Stimulated activated CD8-positive, alpha-beta memory T cell treated with anti-CD3 and anti-CD28 coated beads, Interleukin-4, amount 100 ng/mL, for 4 hours (primary cell): ENCODE measurements at places on chromosomes 11 and 22.

DNA sequence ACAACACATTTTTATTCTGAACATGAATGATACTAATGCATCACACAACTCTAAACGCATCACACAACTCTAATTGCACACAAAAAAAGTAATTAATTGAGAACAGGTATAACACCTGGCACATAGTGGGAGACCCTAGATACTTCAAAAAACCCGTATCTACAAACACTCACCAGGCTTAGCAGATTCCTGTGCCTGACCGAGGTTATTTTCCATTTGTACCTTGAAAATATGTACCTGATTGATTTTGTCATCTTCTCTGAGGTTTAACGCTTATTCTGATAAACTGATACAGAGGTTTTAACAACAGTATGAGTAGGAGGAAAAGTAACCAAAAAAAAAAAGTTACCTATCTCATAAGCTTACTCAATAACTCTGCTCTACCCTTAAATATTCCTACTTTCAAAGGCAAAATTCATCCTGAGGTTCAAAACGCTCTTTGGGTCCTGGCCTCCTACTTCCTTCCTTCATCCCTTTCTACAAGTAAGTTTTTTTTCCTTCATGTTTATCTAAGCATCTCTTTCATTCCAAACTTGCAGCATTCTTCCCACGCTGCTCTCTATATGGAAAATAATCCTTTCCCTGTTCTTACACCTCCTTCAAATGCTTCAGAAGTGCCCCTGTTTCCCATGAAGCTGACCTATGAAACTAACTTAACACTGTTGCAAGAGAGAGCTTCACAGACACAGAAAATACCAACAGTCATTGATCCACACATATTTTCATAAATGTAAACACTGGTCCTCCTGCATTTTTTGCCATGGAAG lies 73.3 kb downstream of the ETS1 start:
- DNase-seq = no peak

DNA sequence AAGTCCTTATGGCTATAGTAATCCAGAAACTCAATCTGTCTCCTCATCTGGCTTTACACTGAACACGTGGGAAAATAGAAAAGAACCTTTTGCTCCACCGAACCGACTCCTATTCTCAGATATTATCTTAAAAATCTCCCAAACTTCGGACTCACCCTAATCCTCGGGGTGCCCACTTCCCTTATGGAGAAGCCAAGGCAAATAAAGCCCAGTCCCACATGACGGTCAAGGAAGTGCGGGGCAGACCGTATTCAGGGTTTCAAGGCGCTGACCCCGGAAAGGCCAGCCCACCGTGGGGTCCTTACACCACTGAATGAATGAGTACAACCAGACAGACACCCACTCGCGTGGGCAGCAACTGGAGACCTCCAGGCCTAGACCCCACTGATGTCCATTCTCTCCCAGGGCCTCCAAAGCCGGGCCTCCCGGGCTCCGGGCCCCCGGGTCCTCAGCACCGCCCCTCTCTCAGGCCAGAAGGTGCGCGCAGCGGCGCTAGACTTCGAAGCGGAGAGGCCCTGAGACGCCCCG lies 489 bp downstream of the NUP98 start:
- no peak for DNase-seq

- no peak for DNase-seq
Observed at GRCh38 chr11:33055375-33055774, 16.0 kb downstream of the TCP11L1 start.

DNA sequence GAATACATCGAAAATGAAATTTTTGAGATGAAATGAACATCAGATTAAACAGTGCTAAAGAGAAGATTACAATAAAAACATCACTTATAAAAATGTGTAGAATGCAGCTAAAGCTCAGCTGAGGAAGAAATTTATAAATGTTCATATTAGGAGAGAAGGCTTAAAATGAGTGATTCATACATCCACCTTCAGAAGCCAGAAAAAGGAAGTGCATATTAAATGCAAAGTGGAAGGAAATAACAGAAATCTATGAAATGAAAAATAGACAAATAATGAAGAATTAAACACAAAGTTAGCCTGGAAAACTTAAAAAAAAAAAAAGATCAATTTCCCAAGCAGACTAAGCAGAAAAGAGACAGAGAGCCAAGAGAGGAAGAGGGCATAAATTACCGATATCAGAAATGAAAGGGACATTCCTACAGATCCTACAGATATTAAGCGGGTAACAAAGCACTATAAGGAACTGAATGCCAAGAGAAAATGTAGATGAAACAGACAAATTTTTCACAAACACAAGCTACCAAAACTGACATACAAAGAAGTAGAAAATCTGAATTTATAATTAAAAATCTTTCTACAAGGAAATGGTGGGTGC lies 7.2 kb upstream of the MOB2 start:
- no peak for DNase-seq

DNA sequence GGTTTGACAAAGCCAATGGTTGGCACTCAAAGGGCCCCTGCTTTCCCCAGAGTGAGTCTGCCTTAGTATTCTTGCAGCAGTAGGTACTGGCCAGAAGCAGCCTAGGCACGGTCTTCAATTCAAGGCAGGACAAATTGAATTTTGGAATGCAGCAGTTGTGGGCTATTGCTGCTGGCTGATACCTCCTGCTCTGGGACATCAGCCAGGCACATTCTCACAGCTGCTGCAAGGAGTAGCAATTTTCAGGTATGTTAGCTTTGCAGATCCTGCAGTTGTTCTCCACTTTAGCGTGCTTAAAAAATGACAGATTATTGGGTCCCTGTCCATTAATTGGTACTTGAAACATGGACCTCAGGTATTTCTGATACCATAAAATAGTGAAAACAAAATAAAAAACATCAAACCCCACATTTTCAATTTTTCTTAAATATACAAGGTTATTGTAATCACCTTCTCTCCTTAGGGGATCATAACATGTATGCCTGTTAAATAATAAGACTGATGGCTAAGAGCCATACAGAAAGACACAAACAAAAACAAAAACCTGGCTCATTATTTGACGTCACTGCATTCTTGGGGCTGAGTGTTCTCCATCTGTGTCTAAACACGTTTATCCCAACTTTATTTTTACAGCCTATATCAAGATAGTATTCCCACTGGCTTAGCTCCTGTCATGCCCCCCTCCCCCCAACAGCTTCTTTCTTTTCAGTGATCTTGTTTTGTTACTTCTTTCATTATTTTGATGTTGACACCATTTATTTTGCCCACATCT lies 85.1 kb upstream of the CARD18 start:
- no peak for DNase-seq

- no peak for DNase-seq
Observed at GRCh38 chr22:37419969-37420685, 7.2 kb downstream of the ELFN2 start.

DNA sequence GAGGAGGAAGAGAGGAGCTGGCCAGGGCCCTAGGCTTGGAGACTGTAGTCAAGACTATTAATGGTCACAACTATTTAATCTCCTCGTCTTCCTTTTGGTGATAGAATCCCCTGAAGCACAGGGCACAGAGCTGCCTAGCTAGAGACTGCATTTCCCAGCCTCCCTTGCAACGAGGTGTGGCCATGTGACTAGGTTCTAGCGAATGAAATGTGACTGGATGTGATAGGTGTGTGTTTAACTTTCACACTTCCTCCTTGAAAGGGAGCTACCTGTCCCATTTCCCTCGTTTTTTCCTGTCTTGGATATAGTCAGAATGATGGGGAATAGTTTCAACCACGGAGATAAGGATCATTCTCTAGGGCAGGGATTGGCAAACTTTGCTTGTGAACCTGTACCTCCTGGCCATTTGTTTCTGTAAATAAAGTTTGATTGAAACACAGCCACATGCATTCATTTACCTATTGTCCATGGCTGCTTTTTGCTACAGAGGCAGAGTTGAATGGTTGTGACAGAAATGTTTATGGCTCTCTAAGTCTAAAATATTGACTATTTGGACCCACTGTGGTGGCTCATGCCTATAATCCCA lies 313.5 kb downstream of the MIAT start:
- no peak for DNase-seq

GRCh38 chr11:42960521-42961088 lies 351.2 kb upstream of the API5 start:
- no peak for DNase-seq

GRCh38 chr22:40183029-40183581 lies 5.4 kb downstream of the TNRC6B start:
- DNase-seq = no peak

DNA sequence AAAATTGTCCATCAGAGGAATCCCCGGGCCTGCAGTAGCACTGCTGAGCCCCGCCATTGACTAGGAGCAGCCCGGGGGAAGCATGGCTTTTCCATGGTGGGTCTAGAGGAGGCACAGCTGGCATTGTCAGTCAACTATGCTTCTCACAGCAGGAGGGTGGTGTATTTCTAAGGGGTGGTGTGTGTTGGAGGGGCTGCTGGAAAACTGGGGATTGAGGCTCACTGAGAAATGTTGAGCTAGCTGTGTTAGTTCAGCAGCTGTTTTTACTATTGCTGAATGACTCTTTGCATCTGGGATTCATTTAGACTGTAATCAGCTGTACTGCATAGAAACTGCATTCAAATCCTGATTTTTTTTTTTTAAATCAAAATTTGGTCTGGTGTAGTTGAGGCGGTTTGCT lies 5.6 kb downstream of the DDX10 start:
- no peak for DNase-seq

- no peak for DNase-seq
Observed at GRCh38 chr11:2927121-2927800, 2.0 kb downstream of the PHLDA2 start.

GRCh38 chr22:38423512-38424503 lies 31.2 kb downstream of the KCNJ4 start:
- no peak for DNase-seq

DNA sequence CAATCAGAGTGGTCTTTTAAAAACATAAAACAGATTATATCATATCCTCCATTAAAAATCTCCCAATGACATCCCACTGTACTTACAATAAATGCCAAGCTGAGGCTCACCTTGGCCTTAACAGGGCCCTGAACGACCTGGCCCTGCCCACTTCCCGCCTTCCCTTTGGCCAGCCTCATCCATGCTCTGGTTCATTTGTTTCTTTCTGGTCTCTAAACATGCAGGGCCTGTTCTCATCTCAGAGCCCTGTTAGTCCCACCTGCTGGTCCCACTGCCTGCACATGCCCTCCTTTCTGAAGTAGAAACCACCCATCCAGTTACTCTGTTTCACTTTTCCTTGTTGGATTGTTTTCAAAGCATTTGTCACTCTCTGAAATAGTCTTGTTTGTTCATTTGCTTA lies 227.4 kb downstream of the INSC start:
- no peak for DNase-seq

DNA sequence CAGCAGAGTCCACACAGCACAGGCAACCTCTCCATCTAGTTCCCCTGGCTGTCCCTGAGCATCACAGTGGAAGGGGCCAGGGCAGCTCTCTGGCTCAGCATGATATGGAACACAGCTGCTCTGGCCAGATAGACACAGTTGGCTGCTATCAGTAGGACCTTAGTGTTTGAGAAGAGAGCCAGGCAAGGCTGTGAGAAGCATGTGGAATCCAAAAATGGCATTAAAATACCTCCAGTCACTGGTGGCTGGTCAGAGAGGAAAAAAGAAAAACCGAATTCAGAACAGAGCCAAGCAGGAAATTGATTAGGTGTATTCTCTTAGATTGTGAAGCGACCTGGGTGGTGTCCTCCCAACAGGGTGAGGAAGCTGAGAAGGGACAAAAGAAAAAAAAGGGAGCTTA lies 27.9 kb downstream of the SERPINH1 start:
- no peak for DNase-seq

DNA sequence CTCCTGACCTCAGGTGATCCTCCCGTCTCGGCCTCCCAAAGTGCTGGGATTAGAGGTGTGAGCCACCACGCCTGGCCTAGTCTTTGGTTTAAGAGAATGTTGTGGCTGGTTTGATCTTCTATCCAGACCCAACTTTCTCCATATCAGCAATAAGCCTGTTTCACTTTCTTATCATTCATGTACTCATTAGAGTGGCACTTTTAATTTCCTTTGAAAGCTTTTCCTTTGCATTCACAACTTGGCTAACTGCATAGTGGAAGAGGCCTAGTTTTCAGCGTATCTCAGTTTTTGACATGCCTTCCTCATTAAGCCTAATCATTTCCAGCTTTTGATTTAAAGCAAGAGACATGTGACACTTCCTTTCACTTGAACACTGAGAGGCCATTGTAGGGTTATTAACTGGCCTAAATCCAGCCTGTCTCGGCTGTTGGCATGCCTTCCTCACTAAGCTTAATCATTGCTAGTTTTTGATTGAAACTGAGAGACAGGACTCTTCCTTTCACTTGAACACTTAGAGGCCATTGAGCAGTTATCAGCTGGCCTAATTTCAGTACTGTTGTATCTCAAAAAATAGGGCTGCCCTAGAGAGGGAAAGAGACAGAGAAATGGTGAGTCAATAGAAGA lies 13.1 kb upstream of the RPL3 start:
- no peak for DNase-seq

GRCh38 chr22:30381264-30381663 lies 5.9 kb downstream of the RNF215 start:
- no peak for DNase-seq

DNA sequence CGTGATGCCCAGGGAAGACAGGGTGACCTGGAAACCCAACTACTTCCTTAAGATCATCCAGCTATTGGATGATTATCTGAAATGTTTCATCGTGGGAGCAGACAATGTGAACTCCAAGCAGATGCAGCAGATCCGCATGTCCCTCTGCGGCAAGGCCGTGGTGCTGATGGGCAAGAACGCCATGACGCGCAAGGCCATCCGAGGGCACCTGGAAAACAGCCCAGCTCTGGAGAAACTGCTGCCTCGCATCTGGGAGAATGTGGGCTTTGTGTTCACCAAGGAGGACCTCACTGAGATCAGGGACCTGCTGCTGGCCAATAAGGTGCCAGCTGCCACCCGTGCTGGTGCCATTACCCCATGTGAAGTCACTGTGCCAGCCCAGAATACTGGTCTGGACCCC lies 43.5 kb upstream of the DAGLA start:
- no peak for DNase-seq

- DNase-seq = no peak
Observed at GRCh38 chr11:120610111-120610510, 98.6 kb downstream of the GRIK4 start.

GRCh38 chr11:133163463-133164419 lies 368.6 kb downstream of the OPCML start:
- DNase-seq = no peak

GRCh38 chr22:44645083-44645482 lies 56.9 kb upstream of the PRR5 start:
- DNase-seq = no peak

GRCh38 chr22:19755145-19755710 lies 5.3 kb upstream of the TBX1 start:
- no peak for DNase-seq

GRCh38 chr11:111135778-111136570 lies 109.6 kb upstream of the POU2AF2 start:
- no peak for DNase-seq
